ENCODE measurements at places on chromosomes 3 and 15.
A peak's percentile ranks its signal among the peaks of the same experiment; 100 is the strongest.

GRCh38 chr3:5497497-5497896, 310.0 kb downstream of the EDEM1 start:
- no peak overlapping the region for H3K27ac ChIP-seq
- H3K4me1 ChIP-seq: no peaks in the 10 kb centered on the region
- H3K4me3 ChIP-seq: no peak overlapping the region
- H3K27me3 ChIP-seq: no peaks in the 10 kb centered on the region

- H3K4me1 ChIP-seq: peaks cover 3% of the 10 kb centered on the region
- H3K27me3 ChIP-seq: no peaks in the 10 kb centered on the region
Measured at GRCh38 chr3:125511420-125512118, 8.4 kb downstream of the SNX4 start.

DNA sequence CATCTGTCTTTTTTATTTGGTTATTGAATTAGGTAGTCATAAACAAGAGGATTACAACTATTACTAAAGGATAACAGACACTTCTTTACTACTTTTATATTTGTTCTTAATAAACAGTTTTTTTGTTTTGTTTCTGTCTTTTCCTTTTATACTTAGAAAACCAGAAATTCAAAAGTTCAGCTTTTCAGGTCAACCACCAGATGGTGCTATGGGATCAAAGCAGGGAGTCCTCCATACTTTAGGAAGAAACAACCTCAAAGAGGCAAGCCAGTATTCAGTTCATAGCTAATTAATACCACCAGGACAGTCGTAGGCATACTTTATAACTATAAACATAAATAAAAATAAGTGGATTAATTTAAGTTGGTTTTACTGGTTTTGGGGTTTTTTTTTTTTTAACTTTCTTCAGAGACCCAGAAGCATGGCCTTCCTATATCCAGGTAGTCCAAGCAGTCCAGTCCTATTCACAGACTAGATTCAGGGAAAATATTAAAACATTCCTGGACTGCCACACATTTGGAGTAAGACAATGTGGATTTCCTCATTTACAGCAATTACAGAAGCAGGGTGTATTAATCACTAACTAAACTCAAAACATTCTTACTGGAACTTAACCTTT, 16.0 kb upstream of the EID1 start:
- no peaks in the 10 kb centered on the region for H3K4me1 ChIP-seq
- no peak overlapping the region for H3K27ac ChIP-seq
- DNase-seq: peak; percentile 82
- no peaks in the 10 kb centered on the region for H3K27me3 ChIP-seq
- no peak overlapping the region for H3K4me3 ChIP-seq

GRCh38 chr15:28878209-28878608, 7.6 kb upstream of the APBA2 start:
- H3K4me3 ChIP-seq: no peak overlapping the region
- no peak for DNase-seq
- H3K4me1 ChIP-seq: no peaks in the 10 kb centered on the region
- H3K27me3 ChIP-seq: no peaks in the 10 kb centered on the region
- no peaks in the 10 kb centered on the region for H3K36me3 ChIP-seq

DNA sequence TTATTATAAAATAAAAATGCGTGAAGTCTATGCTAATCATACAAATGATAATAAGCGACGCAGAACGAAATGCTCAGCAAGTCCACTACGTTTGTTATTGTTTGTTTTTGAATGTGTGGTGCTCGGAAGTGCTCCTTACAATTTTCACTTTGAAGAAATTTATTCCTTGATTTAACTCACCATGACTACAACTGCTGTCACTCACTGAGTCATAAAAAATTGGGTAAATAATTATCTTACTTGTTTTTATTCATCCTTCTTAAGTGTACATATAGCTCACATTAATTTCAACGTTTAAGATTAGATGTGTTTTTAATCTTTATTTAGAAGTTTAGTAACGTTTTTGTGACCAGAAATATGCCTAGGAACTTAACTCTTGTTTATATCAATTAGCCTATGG, 66.7 kb upstream of the NANOGP8 start:
- no peaks in the 10 kb centered on the region for H3K36me3 ChIP-seq
- H3K4me3 ChIP-seq: no peak overlapping the region
- H3K4me1 ChIP-seq: no peaks in the 10 kb centered on the region
- DNase-seq: no peak
- no peak overlapping the region for H3K27ac ChIP-seq

DNA sequence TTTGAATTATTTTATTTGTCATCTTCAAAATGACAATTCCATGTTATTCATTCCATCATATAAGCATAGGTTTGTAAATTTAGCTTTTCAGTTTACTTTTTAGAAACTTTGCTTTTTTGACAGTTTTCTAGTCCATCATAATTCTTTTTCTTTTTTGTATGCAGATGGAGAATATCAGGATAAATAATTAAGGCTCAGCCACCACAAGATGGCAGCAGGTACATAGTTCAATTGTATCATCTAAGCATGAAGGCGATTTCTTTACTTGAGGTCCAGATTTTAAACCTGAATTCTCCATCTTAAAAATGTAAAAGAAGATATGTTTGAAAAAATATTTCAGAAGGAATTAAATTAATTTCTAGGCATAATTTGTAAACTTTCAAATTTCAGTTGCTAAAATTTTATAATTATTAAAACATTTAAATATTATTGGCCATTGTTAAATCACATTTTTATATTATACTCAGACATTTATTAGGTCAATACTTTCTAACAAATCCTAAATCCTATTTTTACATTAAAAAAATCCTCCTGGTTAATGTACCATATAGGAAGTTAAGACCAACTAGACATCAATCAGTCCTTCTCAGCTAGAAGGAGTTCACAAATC, 15.1 kb downstream of the PLSCR5 start:
- H3K4me3 ChIP-seq: no peak overlapping the region
- peaks cover 4% of the 10 kb centered on the region for H3K36me3 ChIP-seq
- no peaks in the 10 kb centered on the region for H3K4me1 ChIP-seq
- H3K27me3 ChIP-seq: no peaks in the 10 kb centered on the region

DNA sequence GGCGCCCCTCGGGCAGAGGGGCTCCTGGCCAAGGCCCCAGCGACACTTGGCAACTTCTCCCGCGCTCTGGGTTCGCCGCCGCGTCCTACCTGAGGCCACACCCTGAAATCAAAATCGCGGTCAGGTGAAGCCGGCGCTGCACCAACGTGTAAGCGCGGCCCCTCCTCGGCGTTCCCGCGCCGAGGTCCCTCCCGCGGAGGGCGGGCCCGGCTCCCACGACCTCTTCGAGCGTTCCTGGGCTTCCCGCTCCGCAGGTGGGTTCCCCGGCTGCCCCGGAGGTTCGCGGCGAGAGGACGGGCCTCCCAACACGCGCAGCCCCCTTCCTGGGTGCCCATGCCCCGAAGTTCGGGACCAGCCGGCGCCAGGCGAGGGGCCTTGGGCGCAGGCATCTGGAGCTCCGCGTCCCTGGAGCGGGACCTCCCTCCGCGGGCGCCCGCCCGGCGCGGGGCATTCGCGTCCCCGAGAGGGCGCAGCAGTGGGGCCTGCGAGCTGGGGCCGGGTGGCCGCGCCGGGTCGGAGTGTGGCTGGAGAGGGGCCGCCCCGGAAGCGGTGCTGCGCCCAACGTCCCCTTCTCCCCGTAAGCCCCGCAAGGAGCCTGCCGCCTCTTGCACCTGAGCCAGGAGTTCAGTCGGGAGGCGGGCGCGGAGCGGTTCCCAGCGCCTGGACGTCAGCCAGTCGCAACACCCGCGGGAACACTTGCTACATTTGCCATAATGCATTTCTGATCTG, 13.7 kb downstream of the PAK6 start:
- peaks cover 4% of the 10 kb centered on the region for H3K27me3 ChIP-seq
- H3K4me3 ChIP-seq: peak overlapping the region; percentile 66
- peak; percentile 46 for DNase-seq
- H3K4me1 ChIP-seq: peaks cover 35% of the 10 kb centered on the region
- H3K27ac ChIP-seq: no peak overlapping the region

GRCh38 chr3:11690863-11691766, 47.4 kb upstream of the VGLL4 start:
- no peak overlapping the region for H3K4me3 ChIP-seq
- peaks cover 5% of the 10 kb centered on the region for H3K4me1 ChIP-seq
- peak; percentile 93 for DNase-seq
- H3K27ac ChIP-seq: peak overlapping the region; percentile 46

- peak; percentile 97 for DNase-seq
- peaks cover 2% of the 10 kb centered on the region for H3K36me3 ChIP-seq
- no peaks in the 10 kb centered on the region for H3K27me3 ChIP-seq
- H3K4me1 ChIP-seq: peaks cover 2% of the 10 kb centered on the region
Measured at GRCh38 chr3:125519678-125520562, at the start of gene SNX4. Gene SNX4, minus strand, starts transcription at chr3:125520202. Its CDS starts 30 bp downstream, at chr3:125520172.

GRCh38 chr15:88989578-88989977, 76.4 kb upstream of the MFGE8 start:
- H3K4me1 ChIP-seq: peaks cover 31% of the 10 kb centered on the region
- H3K27me3 ChIP-seq: no peaks in the 10 kb centered on the region
- no peak overlapping the region for H3K4me3 ChIP-seq
- no peaks in the 10 kb centered on the region for H3K36me3 ChIP-seq

GRCh38 chr3:141129049-141129448, 77.9 kb downstream of the SPSB4 start:
- H3K27me3 ChIP-seq: no peaks in the 10 kb centered on the region
- DNase-seq: no peak
- no peak overlapping the region for H3K27ac ChIP-seq
- H3K4me1 ChIP-seq: peaks cover 6% of the 10 kb centered on the region

DNA sequence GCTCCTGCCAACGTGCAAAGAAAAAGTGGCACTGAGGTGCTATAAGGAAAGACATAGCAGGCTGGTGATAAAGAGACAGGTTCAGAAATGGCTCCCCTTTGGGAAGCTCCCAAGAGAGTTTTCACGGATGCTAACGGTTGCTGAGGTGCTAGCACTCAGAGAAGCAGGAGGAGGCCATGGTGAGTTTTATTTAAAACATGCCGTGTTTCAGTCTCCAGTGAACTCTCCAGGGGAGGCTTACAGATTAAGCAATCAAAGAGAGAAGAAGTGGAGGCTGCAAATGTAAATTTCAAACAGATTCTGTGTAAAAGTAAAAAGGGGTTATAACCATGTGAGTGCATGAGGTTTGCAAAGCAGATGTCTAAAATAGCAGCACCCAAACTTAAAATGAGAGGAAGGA, 346.2 kb downstream of the NTRK3 start:
- no peak overlapping the region for H3K27ac ChIP-seq
- no peaks in the 10 kb centered on the region for H3K4me1 ChIP-seq
- no peak overlapping the region for H3K4me3 ChIP-seq

DNA sequence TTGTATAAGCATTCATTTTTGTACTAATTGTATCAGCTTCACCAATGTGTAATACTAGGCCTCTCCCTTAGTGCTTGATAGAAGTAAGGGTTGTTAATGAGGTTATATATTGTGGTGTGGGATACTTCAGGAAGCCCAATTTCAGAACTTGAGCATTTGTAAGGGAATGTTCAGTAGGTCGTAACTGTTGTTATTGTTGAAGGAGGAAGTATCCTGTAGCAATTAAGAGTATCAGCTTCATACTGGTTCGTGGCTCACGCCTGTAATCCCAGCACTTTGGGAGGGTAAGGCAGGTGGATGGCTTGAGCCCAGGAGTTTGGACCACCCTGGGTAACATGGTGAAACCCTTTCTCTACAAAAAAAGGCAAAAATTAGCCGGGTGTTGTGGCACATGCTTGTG, 30.6 kb downstream of the IQGAP1 start:
- H3K27me3 ChIP-seq: no peaks in the 10 kb centered on the region
- no peaks in the 10 kb centered on the region for H3K36me3 ChIP-seq
- H3K4me3 ChIP-seq: no peak overlapping the region

GRCh38 chr15:81888748-81889484, 156.9 kb downstream of the MEX3B start:
- H3K27ac ChIP-seq: no peak overlapping the region
- H3K27me3 ChIP-seq: no peaks in the 10 kb centered on the region
- no peak for DNase-seq
- no peak overlapping the region for H3K4me3 ChIP-seq
- no peaks in the 10 kb centered on the region for H3K36me3 ChIP-seq
- H3K4me1 ChIP-seq: no peaks in the 10 kb centered on the region

DNA sequence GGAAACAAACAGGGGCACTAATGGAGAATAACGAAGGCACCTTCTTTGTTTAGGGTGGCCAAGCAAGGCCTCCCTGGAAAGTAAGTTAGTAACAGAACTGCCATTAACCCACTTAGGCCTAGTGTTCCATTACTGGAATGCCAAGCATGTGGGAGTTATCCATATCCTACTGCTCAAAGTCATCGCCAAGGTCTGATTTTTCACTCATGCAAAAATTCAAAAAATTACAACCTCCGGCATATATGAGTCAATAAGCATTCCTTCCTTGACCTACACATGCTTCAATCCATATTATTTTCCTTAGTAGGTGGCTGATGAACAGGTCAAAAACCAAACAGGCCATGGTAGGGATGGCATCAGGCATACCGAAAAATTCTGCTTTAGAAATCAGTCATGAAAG, 1097.2 kb downstream of the FHIT start:
- no peak overlapping the region for H3K4me3 ChIP-seq
- H3K27me3 ChIP-seq: no peaks in the 10 kb centered on the region
- peak; percentile 94 for DNase-seq
- H3K27ac ChIP-seq: no peak overlapping the region
- H3K36me3 ChIP-seq: no peaks in the 10 kb centered on the region

GRCh38 chr3:150744041-150744918, 18.7 kb downstream of the SIAH2 start:
- H3K36me3 ChIP-seq: peaks cover 6% of the 10 kb centered on the region
- peaks cover 19% of the 10 kb centered on the region for H3K4me1 ChIP-seq
- no peak for DNase-seq

GRCh38 chr3:112390783-112391641, 58.1 kb downstream of the CD200 start:
- H3K4me1 ChIP-seq: peaks cover 8% of the 10 kb centered on the region
- H3K27me3 ChIP-seq: no peaks in the 10 kb centered on the region
- no peaks in the 10 kb centered on the region for H3K36me3 ChIP-seq

DNA sequence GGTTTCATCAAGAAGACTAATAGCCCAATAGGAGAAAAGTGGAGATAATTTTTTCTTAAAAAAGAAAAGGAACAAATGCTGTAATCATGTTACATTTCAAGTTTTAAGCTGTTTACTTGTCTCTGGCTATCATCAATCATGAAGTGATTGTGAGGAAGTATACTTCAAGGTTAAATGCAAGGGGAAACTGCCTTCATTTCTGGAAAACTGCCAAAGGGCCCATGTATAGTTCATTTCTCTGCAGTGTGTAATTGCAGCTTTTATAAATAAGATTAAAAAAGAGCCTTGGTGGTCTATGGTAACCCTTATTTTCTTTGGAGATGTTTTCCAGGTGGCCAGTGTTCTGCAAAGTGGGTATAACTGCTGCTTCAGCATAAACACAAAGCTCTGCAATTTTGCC, 101.9 kb downstream of the GRM7 start:
- no peaks in the 10 kb centered on the region for H3K36me3 ChIP-seq
- DNase-seq: no peak
- H3K27ac ChIP-seq: no peak overlapping the region
- H3K4me1 ChIP-seq: peaks cover 3% of the 10 kb centered on the region
- H3K4me3 ChIP-seq: no peak overlapping the region

DNA sequence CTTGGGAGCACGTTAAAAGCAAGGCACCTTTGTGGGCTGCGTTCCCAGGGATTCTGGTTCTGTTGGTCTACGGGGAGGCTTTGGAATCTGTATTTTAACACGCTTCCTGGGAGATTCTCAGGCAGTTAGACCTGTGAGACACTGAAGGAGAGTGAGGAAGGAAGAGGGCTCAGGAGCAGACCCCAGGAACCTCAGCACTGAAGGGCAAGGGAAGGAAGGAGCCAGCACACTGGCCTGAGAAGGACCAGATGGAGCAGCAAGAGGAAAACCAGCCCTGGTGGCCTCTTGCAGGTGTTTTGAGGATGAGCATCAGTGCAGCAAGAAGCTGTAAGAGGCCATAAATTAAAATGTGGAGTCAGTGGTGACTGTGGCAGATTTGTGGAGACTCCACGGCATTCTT, 146.7 kb downstream of the RPLP1 start:
- peaks cover 5% of the 10 kb centered on the region for H3K4me1 ChIP-seq
- H3K27ac ChIP-seq: no peak overlapping the region
- no peaks in the 10 kb centered on the region for H3K36me3 ChIP-seq
- H3K4me3 ChIP-seq: no peak overlapping the region
- H3K27me3 ChIP-seq: no peaks in the 10 kb centered on the region
- DNase-seq: no peak
